ENCODE measurements at places on chromosomes 3 and 15.

GRCh38 chr15:96889734-96890480 is 559.4 kb downstream of the NR2F2 start:
- DNase-seq, result no peak

GRCh38 chr3:107543666-107544065 is 20.9 kb downstream of the BBX start:
- DNase-seq, result no peak

GRCh38 chr3:153080778-153081240 is 81.2 kb upstream of the RAP2B start:
- no peak for DNase-seq

DNA sequence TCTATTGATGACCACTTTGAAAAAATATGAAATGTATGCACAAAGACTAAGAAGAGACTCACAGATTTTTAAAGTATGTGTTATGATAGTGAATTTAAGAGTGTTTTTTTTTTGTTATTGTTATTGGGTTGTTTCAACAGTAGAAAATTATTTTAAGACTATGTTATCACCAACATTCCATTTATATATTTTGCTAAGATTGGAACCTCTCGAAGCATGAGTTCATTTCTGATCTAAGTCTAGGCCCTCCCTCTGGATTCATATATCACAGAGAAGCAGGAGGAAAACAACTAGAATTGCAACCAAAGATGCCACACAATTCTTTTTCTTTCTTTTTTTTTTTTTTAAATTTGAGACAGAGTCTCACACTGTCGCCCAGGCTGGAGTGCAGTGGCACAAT is 46.8 kb downstream of the ITGB5 start:
- DNase-seq, result no peak

GRCh38 chr3:58494107-58494506 is 2.2 kb downstream of the KCTD6 start:
- no peak for DNase-seq

DNA sequence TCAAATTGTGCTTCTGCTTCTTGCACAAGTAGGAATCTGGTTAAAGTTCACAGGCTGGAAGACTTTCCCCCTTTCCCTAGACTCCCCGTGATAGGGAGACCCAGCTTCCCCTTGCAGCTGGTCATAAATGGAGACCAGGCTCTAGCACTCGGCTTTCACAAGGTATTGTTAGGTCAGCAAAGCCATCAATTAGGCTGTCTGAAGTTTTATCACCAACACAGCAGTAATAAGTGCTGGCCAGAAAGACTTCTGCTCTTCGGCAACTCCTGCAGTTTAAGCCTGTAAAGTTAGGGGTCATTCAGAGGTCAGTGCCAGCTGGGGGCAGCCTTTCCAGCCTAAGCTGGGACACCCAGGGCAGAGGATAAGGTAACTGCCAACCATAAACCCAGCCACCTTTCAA is 203.4 kb downstream of the MEIS2 start:
- DNase-seq, result no peak

DNA sequence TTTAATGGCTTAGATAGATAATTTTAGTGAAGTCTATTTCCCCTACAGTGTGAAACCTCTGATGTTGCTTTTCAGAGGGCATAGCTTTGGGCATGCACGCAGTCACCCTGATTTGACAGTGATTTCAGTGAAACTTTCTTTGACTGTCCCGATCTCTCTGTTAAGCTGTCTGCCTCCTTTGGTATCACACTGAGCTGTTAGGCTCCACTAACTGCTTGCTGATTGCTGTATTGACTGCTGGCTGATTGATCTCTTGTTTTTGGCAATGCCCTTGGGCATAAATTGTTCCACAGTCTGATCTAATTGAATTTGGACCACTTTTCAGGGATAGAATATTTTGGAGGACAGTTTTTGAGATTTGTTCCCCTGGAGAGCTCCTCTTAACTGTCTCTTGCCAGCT is 68.5 kb upstream of the CCDC54 start:
- DNase-seq, result no peak

DNA sequence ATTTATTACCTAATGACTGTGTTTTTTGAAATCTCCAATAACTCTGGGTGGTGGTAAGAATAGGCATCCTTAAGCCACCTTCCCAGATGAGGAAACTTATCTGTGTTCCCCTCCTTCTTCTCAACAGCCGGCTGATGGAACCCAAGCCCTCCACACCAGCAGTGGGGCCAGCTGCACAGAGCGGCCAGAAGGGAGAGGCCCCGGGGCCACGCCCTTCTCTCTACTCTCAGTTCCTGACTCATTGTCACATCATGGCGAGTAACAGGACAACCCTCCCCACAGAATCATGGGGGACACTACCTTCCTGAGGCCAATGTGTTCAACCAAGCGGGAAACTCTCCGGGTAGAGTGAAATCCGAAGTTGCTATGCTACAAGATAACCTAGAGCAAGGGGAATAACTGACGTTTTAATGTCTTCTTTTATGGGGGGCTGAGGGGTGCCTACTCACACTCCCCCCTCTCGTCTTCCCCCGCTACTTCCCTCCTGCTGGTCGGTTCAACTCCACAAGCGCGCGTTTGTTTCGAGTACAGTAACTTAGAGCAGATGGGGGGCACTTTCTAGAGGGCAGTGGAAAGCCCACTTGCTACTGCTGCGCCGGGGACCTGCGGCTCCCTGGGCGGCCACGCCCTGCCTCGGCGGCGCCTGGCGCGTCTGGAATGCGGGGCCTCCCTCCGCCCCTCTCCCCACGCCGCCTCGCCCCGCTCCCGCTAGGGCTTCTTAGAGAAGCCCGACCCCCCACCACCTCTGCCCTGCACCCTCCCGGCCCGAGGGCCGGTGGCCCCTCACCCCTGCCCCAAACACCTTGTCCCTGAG is 621 bp downstream of the ANXA2 start:
- DNase-seq, result peak; percentile 49

GRCh38 chr15:67806536-67806935 is 18.8 kb upstream of the SKOR1 start:
- no peak for DNase-seq
